SJSA1 (cell line): ENCODE measurements at places on chromosomes 5 and 9.

- DNase-seq, result no peak
These were observed 102.9 kb downstream of the LIFR start for GRCh38 chr5:38453506-38453905.

DNA sequence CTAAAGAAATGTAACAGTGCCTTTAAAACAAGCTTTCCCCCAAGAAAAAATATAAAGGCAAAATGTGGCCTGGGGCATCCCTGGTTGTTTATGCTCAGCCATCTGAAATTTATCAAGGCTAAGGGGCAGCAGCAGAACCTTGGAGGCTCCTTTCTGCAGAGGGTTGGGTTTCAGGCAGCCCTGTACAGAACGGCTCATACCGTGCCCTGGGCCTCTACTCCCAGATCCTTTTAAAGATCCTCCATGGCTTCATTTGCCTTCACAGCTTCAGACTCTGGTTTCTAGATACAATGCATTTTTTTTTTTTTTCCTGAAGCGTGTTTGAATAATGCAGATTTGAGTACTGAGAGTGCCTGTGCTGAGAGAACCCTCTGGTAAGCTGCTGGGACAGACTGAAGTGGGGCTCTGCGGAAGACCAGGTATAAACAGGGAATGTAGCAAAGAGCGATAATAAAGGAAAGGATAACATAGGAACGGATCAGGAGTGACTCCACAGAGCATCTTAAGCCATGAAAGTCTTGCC, 172.7 kb downstream of the DIRAS2 start:
- no peak for DNase-seq

GRCh38 chr5:83983852-83984251, 263.2 kb upstream of the HAPLN1 start:
- no peak for DNase-seq

GRCh38 chr9:20023210-20023905, 234.5 kb upstream of the SLC24A2 start:
- DNase-seq, result no peak

DNA sequence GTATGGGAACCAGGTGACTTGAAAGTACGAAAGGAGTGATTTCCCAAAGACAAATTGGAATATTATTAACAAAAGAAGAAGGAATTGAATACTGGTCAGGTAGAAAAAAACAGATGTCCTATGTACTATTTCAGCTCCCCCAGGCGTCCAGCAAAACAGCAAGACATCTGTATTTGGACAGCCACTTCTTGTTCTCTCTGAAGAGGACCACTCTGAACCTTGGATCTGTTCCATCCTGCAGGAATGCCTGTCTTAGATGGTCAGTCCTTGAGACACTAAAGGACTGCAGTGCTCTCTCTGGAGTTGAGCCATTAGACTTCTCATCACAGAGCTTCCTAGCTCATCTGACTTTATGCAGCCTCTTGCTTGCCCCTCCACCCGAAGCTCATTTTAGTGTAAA, 74.4 kb upstream of the RARS1 start:
- DNase-seq, result no peak

DNA sequence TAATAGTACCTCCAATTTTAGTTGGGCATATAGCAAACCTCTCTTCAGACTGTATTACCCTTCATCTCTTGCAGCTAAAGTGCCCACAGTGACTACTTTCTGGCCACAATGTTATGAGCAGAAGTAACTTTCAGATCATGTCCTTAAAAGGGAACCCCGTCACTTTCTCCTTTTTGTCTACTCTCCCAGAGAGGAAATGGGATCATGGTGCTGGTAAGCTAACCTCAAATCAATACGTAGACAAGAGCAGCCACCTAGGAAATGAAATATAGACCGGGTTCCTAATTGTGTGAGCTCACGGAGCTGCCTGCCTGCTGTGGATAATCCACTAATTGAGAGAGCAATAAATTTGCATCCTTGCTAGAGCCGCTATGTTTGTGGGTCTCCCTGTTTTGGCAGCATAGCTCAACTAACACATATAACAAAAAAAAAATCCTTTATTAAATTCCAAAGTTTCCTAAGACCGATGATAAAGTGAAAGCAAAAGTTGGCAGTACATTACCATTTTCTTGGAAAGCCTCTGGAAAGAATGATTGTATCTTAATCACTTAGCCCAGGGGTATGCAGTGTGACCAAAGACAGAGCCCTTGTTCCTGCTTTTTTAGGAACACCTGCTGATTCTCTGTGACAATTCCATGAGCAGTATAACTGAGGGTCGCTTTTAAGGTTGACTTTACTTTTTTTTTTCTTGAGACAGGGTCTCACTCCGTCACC, 5.6 kb upstream of the IL7R start:
- no peak for DNase-seq

- DNase-seq, result no peak
These were observed at the start of gene PRDM12 for GRCh38 chr9:130664251-130665028. Gene PRDM12, plus strand, starts transcription at chr9:130664594. Its CDS starts 60 bp downstream, at chr9:130664654.

- no peak for DNase-seq
These were observed 52.2 kb downstream of the ZCCHC7 start for GRCh38 chr9:37172557-37172956.
